ENCODE measurements at places on chromosomes 16 and 17.
A peak's percentile ranks its signal among the peaks of the same experiment; 100 is the strongest.

DNA sequence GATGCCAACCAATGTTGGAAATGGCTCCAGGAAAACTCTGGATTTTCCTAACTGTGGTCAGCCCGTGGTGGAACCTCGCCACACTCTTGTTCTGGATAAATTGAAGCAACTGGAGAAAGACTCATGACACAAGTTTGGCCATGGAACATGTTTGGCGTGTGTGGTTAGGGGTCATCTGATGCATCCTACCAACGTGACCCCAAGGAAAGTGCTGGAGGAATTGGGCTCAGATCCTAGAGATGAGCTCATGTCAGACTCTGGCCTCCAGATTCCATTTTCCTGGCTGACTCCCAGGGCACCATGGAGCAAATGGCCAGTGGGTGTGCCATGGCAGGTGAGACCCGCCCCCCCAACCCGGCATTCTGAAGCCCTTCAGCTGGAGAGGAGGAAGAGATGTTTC is 58.5 kb downstream of the CACNG5 start:
- DNase-seq, result no peak

GRCh38 chr17:34254651-34255380 is at the start of gene CCL2:
TSS of gene CCL2 (plus strand) at chr17:34255285. CDS start at chr17:34255350, 65 bp downstream.
- no peak for DNase-seq

- DNase-seq, result no peak
Measured at GRCh38 chr16:88022076-88023042, 71.1 kb downstream of the BANP start.

- no peak for DNase-seq
Measured at GRCh38 chr17:35069311-35069710, 5.8 kb upstream of the RFFL start.

- DNase-seq, result no peak
Measured at GRCh38 chr16:88819126-88819525, 7.4 kb upstream of the APRT start.

DNA sequence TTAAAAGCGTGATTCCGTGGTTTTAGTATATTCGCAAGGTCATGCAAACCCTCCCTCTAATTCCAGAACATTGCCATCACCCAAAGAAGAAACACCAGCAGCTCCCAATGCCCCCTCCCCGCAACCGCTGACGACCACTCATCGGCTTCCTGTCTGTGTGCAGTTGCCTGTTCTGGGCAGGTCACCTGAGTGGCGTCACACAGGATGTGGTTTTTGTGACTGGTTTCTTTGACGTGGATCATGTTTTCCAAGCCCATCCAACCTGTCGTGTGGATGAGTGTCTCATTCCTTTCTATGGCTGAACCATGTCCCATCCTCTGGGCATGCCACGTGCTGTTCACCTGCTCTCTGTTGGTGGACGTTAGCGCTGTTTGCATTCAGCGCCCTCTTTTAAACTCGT is 8.2 kb upstream of the ATP2C2 start:
- DNase-seq, result no peak

DNA sequence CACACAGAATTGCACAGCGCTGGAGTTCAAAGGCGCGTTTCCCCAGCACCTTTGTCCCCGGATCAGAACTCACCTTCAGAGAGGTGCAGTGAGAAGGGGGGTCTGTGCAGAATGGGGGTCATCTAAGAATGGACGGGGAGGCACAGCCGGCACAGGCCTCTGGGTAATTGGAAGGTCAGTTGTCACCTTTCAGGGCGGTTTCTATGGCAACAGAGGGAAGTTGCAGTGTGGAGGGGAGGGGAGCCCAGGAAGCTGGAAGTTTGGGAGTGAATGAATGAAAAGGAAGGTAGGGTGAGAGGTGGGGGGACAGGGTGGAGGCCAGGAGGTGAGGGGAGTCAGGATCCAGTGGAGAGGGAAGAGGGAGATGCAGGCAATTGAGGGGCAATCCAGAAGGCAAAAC is 12.4 kb upstream of the KCNG4 start:
- DNase-seq, result no peak

DNA sequence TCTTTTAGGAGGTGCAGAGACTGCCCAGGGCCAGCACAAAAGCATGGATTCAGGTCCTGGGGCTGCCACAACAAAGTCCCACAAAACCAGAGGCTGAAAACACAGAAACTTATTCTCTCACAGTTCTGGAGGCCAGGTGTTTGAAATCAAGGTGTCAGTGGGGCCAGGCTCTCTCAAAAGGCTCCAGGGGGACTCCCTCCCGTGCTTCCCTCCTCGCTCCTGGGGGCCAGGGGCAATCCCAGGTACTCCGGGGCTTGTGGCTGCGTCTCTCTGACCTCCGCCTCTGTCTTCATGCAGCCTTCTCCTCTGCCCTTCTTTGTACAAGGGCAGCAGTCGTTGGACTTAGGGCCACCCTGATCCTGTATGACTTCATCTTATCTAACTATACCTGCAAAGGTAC is 8.3 kb upstream of the RBFOX3 start:
- DNase-seq, result no peak

DNA sequence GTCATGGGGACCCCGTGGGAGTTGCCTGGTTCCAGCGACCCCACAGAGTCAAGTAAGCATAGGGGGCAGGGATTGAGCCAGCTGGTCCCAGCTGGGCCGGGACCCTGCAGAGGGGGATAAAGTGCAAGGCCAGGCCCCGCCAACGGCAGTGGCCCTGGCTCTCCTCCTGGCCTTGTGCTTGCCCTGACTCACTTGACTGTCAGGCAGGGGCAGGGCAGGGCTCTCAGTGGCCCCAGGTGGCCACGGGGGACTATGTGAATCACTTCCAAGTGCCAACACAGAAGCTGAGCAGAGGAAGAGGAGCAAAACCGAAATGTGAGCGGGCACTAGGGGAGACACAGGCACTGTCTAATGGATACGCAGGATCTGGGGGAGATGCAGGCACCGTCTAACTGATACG is 21.6 kb upstream of the NCBP3 start:
- DNase-seq, result no peak

DNA sequence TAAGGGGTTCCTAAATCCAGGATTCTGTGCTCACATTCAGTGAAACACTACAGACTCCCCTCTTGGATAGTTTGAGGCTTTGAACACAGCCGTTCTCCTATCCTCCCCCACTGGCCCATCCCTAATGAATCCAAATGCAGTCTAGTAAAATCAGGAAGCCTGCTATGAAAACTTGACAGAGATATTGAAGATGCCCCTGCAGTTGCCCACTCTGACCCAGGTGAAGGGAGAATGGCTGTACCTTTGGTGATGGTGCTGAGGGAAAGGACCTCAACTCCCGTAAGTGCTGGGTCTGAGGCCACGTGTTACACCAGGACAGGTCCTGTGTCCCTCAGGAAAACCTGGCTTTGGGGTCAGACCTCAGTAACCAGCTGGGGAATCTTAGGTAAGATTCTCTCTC is 54.4 kb downstream of the SF3B3 start:
- no peak for DNase-seq

DNA sequence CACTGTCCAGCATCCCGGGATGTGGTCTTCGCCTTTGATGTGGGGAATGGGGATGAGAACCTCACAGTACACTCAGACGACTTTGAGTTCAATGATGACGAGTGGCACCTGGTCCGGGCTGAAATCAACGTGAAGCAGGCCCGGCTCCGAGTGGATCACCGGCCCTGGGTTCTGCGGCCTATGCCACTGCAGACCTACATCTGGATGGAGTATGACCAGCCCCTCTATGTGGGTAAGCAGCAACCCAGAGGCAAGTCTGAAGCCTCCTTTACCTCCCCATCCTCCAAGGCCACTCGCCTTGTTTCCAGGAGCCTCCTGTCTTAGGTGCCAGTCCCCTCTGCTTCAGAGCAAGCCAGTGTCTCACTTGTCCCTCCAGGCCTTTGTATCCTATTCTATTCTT is 10.2 kb downstream of the CNTNAP1 start:
- DNase-seq, result no peak

DNA sequence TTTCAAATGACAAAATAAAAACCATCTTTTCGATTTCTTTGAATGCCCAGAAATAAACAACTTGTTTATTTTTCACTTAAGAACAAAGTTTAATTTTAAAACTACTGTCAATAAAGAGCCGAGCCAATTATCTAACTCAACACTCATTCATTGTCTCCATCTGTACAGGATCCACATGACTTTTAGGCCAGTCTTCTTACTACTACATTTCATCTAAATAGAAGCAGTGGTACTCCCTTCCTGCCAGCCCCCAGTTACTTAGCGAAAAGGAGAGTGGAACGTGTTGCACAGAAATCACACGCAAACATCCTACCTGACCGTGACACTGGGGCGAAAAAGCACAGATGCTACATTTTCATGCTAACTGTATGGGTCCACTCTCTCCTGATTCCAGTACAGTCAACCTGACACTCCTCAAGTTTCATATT is 1.2 kb downstream of the GNA13 start:
- DNase-seq, result no peak

DNA sequence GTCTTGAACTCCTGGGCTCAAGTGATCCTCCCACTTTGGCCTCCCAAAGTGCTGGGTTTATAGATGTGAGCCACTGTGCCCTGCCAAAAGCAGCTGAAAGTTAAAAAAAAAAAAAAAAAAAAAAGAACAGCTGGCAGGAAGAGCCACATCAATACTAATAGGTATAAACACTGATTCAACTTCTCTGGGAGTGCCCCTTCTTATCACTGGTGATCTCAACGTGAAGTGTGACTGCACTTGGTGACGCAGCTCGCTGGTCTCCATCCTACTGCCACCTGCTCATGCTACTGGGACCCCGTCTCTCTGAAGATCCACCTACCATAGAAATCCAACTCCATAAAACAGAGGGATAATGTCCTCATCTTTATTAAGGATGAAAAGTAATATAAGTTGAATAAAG is 40.8 kb downstream of the RNF157 start:
- peak; percentile 43 for DNase-seq

DNA sequence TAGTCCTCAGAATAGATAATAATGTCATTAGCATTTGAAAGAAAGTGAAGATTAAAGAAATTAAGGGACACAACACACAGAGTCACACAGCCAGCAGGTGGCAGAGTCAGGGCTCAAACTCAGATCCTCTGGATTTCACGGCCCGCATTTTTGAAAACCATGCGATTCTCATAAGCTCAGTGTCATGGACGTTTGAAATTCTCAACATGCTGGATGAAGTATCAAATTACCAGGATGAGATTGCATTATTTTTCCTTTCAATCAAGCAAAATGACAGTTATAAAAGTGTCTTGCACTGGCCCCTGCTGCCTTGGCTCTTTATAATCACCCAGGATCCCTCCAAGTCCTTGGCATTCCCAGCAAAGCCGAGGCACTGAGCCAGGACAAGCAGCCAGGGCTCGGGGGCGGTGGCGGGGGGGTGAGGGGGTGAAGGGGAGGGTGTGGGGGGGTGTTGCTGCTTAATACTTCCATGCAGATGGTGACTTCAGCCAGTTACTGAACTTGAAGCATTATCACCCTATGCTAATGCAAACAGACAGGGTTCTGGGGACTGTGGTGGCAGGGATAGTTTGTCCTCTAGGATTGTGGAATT is 6.6 kb upstream of the BMERB1 start:
- peak; percentile 12 for DNase-seq

- no peak for DNase-seq
Measured at GRCh38 chr17:35297666-35298065, 54.8 kb downstream of the SLFN5 start.

- no peak for DNase-seq
Measured at GRCh38 chr16:57614536-57614935, 13.9 kb upstream of the ADGRG1 start.

- DNase-seq, result no peak
Measured at GRCh38 chr17:82402865-82403264, 15.3 kb upstream of the HEXD start.

DNA sequence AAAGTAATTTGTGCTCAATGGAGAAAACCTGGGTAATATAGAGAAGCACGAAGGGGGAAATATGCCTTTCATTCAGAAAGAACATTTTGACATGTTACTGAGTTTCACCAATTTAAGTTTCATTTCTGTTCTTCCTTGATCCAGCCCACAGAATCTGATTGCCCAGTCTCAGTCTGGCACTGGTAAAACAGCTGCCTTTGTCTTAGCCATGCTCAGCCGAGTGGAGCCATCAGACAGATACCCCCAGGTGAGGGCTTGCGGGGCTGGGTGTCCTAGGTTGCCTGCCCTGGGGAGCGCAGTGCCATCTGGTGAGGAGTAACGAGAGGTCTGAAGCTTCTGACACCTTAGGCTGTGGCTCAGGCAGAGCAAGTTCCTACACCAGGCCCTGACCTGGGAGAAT is 17.7 kb downstream of the DDX19A start:
- no peak for DNase-seq

DNA sequence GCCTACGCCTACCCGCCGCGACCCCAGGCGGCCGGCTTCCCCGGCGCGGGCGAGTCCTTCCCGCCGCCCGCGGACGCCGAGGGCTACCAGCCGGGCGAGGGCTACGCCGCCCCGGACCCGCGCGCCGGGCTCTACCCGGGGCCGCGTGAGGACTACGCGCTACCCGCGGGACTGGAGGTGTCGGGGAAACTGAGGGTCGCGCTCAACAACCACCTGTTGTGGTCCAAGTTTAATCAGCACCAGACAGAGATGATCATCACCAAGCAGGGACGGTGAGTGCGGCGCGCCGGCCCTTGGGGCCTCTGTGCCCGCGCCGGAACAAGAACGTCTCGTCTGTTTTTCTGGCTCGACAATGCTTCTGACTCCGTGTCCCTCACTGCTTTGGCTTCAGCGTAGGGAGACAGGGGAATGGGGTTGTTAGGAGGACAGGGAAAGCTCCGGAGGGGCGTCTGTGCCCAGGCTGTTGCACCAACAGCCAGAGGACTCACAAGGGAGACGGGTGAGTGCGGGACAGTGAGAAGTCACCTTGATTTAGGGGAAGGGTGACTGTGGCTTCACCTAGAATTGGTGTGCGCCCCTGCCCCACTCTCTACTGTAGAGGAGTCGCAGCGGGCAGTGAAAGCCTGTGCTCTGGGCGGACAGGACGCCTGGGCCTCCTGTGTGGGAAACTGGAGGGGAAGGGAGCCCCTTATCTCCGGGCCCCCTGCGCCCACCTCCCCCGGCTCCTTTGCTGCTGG is 806 bp downstream of the TBX21 start:
- DNase-seq, result no peak

DNA sequence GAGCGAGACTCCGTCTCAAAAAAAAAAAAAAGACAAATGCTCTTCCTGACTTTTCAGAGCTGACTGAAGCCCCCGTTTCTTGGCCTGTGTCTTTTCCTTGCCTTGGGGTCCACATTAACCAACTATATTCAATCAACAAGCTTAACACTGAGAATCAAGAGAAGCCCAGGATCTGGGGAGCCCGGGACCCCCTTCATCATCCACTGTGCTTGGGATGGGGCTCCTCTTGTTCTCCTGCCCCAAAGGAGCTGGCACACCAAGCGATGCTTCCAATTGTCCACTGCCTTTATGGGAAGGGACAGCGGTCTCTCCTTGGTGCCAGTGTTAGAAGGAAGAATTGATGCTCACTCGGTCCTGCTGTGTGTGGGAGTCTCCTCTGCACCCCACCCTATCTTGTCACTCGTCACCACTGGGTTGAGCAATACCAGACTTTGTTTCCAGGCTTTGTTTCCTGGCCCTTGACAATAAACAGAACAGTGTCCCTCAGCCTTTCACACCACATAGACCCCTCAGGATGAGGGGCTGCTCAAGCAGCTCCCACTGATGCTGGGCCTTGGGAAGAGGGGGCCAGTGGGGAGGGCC is 146.7 kb downstream of the KCNJ12 start:
- DNase-seq, result no peak

All from stimulated activated CD4-positive, alpha-beta T cell treated with anti-CD3 and anti-CD28 coated beads, TNF-alpha, amount 100 ng/mL, for 24 hours (primary cell).